AG04449 (cell line): ENCODE measurements at places on chromosomes 3 and 15.

DNA sequence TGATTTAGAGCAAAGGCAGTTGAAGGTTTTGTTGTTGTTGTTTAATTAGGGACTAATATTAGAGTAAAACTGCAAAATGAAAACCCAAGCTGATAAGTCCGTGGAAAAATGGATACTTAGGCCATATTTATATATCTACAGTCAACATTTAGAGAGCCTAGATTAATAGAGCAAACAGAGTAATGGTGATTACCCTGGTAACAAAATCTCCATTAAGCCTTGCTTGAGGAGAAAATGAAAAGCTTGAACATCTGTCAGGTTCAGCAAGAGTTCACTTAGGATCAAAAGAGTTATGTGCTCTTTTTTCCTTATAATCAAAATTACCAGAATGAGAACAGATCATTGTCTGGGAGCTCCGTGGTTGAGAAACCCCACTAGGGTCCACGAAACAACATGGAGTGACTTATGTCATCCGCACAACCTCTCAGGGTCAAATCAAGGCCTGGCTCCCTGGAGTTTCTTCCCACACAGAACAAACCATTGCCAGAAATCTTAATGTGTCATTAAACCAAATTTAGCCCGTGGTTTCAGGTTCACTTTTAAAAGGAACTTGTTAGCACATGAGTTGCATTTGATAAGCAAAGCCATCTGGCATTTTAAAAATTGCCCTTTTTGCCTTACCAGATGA is 381.2 kb downstream of the GABRB3 start:
- DNase-seq = no peak

DNA sequence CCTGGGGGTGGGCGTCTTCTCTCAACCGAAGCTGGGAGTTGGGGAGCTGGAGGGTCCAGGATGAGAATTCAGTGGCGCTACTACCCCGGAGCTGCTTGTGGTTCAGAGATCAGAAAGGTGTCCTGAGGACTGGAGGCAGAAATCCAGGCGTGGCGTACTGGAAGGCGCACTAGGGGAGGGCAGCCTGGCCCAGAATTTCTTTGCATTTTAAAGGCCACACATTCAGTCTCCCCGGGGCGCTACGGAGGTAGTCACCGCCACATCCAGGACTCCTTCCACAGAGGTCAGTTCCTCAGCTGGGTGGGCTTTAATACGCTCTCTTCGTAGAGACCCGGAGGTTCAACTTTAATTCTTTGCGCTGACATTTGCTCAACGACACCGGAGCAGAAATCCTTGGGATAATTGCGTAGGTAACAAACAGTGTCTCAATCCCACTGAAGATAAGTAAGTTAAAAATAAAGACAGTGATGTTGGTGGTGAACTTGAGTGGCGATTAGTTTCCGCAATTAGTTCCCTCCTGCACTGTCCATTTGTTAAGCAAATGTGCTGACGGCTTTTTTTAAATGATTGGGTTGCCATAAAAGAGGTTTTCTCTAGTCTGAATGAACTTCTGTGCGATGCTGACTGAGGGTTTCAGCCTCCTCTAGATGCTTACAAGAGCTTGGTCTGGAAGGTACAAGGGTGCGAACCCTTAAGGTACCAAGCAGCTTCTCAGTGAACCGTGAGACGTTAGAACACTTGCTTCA is 535 bp downstream of the MCTP2 start:
- no peak for DNase-seq

GRCh38 chr15:64275934-64276333 is 80.0 kb downstream of the CSNK1G1 start:
- no peak for DNase-seq

DNA sequence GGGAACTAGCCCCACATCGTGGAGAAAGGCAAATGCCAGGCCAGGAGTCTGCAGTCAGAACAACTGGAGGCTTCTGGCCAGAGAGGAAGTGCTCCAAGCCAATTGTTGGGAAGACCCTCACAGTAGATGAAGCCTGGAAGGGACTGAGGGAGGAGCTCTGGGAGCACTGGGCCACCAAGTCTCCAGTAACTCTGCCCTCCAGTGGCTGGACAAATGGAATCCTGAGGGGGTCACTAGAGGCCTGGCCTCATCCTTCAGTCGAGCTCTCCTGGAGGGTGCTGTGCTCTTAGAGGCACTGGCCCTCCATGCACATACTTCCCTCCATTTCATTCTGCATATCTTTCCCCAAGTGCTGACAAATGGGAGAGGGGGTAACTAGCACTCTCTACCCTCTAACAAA is 103.0 kb downstream of the MYLK start:
- DNase-seq = no peak

- DNase-seq = no peak
Measured at GRCh38 chr3:134092208-134092701, 62.5 kb upstream of the SLCO2A1 start.

DNA sequence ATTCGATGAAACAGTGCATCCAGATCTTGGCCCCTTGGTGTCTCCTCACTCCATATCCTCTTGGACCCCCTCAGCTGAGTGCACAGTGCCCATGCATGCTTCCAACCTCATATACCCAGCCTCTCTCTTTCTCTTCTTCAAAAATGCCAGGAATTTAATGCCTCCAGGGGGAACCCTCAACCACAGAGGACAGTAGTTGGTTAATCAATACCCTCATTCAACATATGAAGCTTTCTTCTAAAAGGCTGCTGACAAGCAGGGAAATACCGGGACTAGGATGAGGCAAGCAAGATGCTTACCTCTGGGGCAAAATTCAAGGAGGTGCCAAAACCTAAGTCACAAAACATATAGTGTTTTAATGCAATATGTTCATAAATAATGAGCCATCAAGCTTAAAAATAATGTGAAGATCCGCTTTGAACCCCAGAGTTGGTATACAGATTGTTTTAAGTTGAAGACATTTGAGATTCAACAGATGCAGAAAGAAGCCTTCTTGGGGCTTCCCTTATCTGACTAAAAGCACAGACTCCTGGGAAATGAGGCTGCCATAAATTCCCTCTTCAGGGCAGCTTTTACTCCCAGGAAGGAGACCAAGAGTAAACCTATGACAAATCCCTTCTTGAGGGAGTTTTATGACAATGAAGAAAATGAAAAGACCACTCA is 48.2 kb upstream of the FHIT start:
- DNase-seq = no peak

GRCh38 chr3:190435618-190436017 is 14.1 kb downstream of the TMEM207 start:
- DNase-seq = no peak

DNA sequence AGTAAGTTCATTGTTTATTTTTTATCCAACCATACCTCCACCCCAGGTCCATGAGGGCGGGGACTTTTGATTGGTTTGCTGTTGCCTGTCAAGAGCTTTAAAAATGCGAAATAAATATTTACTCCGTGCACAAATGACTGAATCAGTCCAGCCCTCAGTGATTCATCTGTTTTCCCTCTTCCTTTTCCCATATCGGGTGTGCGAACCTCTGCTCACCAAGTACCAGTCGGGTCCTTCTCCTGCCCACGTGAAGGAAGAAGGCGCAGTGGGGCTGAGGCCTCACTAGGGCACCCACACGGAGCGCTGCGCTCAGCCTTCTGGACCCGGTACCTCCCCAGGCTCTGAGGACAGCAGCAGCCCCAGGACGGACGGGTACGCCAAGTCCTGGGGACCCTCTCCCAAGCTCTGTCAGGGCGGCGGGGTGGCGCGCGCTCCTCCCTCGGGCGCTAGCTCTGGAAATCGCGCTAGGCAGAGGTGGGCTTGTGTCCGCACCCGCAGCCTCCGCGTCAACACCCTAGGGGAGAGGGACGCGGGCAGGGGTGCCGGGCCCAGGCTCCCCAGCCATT is 70.5 kb upstream of the EPHB3 start:
- no peak for DNase-seq

DNA sequence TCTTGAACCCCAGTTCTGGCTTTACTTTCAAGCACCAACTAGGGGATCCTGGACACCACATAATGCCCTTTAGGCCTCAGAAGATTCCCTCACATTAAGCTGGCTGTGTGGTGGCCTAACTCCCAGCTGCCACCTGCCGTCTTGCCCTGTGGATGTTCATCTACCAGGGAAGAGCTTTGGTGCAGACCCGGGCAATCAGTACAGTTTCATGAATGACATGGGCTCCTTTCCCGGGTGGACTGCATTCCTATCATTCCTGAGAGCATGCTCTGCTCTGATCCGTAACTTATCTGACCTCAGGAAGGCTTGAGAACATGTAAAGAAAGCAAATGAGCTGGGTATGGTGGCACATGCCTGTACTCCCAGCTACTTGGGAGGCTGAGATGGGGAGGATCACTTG is 50.0 kb upstream of the GSK3B start:
- no peak for DNase-seq

DNA sequence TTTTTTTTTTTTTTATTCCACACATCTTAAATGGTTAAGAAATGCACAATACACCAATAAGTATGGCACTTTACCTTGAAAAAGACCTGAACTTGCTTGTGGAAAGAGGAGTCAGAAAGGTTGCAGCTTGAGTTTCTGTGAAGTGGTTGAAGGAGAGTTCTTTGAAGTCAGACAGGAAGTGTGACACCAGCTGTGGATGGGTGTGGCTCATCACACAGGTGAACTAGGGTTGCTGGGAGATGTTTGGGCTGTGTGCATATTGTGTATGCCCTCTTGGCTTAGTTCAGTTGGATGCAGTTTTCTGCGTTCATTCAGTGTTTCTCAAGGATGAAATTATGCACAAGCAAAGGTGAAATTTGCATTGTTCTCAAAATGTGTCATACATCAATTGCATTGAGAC is 6.3 kb downstream of the AEN start:
- DNase-seq = no peak

GRCh38 chr3:128237348-128238183 is 84.3 kb downstream of the EEFSEC start:
- DNase-seq = no peak

- no peak for DNase-seq
Measured at GRCh38 chr3:126370606-126371005, 13.4 kb upstream of the KLF15 start.

DNA sequence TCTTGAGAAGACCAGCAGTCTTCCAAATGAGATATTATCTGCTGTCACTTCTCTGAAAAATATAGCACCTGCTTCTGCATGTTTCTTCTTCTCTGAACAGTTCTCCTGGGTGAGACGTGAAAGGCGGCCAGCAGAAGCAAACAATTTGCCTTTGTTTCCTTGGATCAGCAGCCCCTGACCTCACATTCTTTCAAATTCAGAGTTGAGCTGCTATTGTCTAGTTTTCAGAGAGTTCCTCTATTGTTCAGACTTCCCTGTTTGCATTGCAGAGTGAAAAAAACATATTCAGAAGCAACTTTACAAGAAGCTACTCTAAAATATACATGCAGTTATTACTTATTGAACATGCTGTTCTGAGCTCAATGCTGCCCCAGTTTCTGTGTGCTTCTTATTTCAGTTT is 653.6 kb downstream of the NAALADL2 start:
- no peak for DNase-seq

DNA sequence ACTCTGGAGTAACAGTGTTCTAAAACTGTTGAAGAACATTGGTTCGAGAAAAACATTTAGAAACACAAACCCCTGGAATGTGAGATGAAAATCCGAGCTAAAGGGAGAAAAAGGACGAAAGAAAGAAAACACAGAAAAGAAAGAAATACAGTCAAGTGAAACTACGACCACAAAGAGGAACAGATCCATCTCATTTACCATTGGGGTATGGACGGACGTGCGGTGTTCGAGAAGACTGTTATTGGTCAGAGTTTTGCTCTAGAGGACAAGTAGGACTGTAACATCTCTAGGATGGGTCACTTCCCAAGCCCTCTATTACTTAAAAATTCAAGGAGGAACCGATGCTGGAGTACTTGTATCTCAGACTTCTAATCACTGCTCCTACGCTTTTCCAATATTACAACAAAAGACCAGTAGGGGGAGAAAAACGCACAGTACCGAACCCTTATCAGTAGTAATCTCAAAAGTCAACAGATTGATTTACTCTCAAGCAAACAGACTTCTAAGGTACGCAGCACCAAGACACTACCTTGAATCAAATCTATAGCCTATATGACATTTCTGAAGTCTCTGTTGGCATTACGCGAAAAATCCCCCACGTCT is 1.1 kb upstream of the PIK3CA start:
- DNase-seq = no peak

DNA sequence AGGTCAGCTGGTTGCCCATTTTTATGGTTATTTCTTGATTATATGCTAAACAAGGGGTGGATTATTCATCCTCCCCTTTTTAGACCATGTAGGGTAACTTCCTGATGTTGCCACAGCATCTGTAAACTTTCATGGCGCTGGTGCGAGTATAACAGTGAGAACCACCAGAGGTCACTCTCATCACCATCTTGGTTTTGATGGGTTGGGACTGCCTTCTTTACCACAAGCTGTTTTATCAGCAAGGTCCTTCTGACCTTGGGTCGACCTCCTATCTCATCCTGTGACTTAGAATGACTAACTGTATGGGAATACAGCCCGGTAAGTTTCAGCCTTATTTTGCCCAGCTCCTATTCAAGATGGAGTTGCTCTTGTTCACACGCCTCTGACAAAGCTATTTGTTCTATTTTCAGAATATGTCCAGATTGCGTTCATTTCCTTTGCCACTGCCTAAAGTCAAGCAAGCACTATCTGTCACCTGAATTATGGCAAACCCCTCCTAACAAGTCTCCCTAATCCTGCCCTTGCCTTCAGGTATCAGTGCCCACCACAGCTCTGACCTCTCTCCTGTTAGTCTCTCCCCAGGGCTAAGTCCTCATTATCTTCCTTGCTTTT is 308.5 kb downstream of the ROBO2 start:
- no peak for DNase-seq

DNA sequence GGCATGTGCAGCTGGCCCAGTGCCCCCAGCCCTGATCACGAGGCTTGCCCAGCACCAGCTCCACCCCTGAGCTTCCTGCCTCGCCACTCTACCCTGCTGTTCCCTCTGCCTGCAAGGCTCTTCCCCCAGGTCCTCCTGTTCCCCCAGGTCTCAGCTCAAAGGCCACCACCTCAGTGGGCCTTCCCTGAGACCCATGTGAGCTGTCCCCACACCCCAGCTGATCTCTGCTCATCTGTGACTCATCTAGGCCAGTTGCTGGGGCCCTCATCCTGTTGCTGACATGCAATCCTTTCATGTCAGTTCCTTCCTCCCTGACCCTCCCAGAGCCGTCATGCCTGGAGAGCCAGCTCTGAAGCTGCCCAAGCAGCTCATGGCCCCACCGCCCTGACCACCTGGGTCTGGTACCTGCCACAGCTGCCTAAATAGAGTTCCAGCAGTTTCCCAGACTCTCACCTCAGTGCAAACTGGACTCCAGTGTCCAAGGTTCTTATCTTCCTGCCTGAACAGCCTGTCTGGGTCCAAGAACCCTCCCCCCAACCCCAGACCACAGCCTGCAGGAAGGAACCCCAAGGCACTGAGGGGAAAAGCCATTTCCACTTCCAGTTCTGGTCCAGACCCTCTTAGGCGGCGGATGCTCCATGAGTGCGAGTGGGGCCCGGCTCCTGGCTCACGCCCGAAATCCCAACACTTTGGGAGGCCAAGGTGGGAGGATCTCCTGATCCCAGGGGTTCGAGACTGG is 116.6 kb upstream of the IQSEC1 start:
- no peak for DNase-seq

DNA sequence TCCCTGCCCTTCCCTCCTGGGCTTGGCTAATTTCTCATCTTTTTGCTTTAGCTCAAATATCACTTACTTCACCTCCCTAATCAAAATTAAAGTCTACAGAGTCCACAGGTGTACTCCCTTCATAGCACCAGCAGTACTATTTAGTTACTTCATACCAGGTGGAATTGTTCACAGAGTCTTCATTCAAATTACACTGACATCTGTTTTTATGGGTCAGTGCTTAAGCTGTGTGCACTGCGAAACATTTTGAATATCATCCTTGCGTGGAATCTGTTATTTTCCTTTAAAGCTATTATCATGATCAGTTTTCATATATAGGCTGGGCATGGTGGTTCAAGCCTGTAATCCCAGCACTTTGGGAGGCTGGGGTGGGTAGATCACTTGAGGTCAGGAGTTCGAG is 2.7 kb upstream of the SERF2 start:
- no peak for DNase-seq
